ENCODE measurements at places on chromosomes 5 and 9.

GRCh38 chr5:80159133-80159815 lies 96.6 kb downstream of the SERINC5 start:
- DNase-seq: no peak

DNA sequence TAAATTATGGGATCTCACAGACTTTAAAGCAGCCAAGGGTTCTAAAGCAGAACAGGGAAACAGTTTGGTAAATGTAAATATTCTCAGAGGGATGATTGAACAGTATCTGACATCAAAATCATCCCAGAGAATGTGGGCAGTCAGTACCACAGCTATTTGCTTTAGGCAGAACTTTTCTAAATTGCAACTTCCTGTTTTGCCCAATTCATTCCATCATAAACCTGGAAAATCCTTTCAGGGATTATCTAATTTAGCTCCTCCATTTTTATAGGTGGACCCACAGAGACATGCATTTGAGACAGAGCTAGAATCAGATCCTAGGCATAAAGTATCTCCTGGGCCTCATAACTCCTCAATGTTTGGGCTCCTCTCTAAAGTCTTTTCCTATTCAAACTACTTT lies 12.4 kb downstream of the NR6A1 start:
- DNase-seq: no peak

- DNase-seq: no peak
These were observed 213.0 kb downstream of the CRB2 start for GRCh38 chr9:123568691-123569688.

GRCh38 chr5:79663212-79663611 lies 26.4 kb upstream of the CMYA5 start:
- no peak for DNase-seq

DNA sequence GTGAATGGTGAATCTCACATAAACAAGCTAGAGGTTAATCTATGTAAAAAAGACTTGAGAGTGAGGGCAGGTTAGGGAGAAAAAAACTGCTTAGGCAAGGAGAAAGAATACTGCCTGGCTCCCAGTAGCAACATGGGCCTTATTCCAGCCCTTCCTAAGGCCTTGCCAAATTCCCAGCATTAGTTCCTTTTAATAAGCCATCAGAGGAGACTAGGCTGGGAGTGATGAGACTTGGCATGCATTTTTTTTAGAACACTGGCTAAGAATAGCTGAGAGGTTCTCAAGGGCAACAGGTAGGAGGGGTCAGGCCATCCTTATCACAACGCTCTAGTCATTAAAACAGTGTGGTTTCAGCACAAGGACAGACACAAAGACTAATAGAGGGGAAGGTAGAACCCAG lies 20.9 kb upstream of the ZBTB43 start:
- no peak for DNase-seq
